Erythroblast (primary cell): ENCODE measurements at places on chromosomes 2 and 18.

DNA sequence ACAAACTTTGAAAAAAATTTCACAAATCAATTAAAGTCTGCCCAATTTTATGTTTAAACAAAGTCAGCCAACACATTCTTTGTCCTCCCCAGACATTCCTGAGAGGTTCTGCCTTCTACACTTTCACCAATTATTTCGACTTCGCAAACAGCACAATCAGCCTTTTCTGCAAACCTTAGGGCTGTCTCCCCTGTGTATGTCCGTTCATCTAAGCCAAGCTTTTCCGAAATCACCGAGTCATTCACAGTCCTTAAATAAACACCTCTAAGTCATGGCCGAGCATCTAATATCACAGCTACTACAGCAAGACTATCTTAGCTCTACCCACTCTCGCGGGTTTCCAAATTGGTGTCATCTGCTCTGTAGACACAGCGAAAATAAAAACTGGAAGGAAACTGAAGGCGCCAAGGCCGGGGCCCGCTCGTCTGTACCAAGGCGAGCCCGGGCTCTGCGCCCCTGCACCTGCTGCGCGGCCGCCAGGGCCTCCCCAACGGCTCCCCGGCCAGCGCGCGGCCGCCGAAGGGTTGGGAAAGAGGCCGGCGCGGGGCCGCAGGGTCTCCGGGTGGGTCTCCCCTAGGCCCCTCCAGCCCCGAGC, 730 bp downstream of the ODC1 start:
- peak; percentile 77 for DNase-seq

DNA sequence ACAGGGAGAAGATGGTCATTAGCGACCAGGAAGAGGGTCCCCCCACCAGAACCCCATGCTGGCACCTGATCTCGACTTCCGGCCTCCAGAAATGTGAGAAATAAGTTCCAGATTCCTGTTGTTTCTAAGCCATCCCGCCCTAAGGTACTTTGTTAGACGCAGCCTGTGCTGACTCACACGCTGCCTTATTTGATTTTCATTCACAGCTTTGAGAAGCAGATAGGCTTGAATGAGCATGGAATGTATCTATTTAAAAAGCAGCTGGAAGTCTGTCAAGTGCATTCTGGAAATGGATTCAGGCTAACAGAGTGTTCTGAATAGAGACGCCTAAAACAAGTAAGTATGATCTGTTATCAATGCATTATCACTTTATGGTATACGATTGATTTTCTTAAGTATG, 8.3 kb upstream of the IL1R2 start:
- no peak for DNase-seq

- peak; percentile 56 for DNase-seq
These were observed 106.0 kb upstream of the TAF1B start for GRCh38 chr2:9737053-9737875.

DNA sequence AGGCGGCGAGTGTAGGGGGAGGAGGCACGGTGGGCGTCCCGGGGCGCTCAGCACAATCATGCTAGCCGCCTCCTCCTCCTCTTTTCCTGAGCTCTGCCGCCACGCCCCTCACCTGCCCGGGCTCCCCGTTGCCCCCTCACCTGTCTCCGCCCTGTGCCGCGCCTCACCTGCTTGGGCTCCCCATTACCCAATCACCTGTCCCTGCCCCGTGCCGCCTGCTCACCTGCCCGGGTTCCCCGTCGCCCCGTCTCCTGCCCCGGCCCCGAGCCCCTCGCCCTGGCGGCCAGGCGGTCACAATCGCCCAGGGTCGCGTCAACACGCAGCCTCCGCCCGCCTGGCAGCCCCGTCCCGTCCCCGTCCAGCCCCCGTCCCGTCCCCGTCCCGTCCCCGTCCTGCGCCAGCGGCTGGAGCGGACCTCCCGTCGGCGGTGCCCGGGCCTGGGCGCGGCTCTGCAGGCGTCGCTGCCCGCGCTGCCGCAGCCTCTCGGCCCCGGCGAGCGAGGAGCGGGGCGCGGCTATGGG, at the start of gene DCDC2C:
Gene DCDC2C (plus strand): TSS at position 340 of the 521 bp plus-strand sequence. CDS start 177 bp downstream, at position 517.
- DNase-seq = no peak

- no peak for DNase-seq
These were observed 264.8 kb upstream of the FSIP2 start for GRCh38 chr2:185473838-185474237.

DNA sequence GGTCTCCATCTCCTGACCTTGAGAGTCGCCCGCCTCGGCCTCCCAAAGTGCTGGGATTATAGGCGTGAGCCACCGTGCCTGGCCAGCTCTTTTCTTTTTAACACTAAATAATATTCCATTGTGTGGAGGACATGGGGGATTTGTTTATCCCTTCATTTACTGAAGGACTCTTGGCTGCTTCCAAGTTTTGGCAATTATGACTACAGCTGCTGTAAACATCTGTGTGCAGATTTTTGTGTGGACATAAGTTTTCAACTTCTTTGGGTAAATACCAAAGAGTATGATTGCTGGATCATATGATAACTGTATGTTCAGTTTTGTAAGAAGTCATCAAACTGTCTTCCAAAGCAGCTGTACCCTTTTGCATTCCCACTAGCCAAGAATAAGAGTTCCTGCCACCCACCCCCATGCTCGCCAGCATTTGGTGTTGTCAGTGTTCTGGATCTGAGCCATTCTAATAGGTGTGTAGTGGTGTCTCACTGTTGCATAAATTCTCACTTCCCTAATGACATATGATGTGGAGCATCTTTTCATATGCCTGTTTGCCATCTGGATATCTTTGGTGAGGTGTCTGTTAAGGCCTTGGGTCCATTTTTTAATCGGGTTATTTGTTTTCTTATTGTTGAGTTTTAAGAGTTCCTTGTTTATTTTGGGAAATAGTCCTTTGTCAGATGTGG, 52.2 kb downstream of the TNFRSF11A start:
- DNase-seq = no peak

- DNase-seq = no peak
These were observed 81.2 kb downstream of the MYO5B start for GRCh38 chr18:50113726-50114125.

GRCh38 chr2:240946046-240946445, 39.9 kb downstream of the CROCC2 start:
- DNase-seq = no peak

GRCh38 chr18:67290421-67290820, 226.1 kb downstream of the DSEL start:
- no peak for DNase-seq

DNA sequence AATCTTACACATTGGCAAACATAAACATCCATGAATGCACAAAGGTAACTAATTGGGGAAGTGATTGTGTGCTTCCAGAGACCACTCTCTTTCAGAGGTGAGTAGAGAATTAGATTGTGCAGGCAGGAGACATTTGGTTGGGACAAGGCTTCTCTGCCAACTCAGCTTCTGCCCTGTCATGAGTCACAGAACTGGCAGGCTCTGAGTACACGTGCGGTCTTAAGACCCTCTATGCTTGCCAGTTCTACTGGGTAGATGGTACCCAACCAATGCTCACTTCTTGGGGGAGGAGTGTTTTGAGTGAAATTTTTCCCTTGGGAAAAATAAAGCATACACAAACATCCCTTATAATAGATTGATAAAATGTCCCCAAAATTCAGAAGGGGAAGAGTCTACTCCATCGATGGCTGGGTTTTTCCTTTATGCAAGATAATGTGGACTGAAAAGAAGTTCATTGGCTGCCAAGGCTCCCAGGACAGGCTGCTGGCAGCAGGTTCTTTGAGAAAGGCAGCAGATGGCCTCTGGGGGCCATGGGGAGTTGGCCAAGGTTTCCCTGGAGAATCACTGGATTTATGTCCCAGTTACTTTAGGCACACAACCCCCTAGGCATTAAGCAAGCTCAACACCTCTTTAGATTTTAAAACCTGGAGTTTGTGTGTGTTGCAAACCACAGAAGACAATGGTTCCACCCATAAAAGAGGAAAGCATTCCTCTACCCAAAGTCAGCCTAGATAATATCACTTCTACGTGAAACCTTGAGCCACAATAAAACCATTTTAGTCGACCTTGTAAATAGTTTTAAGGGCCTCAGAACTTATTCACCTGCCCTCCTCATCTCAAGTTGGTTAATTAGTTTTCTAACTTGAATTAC, 417.0 kb downstream of the TXNL1 start:
- DNase-seq = no peak

DNA sequence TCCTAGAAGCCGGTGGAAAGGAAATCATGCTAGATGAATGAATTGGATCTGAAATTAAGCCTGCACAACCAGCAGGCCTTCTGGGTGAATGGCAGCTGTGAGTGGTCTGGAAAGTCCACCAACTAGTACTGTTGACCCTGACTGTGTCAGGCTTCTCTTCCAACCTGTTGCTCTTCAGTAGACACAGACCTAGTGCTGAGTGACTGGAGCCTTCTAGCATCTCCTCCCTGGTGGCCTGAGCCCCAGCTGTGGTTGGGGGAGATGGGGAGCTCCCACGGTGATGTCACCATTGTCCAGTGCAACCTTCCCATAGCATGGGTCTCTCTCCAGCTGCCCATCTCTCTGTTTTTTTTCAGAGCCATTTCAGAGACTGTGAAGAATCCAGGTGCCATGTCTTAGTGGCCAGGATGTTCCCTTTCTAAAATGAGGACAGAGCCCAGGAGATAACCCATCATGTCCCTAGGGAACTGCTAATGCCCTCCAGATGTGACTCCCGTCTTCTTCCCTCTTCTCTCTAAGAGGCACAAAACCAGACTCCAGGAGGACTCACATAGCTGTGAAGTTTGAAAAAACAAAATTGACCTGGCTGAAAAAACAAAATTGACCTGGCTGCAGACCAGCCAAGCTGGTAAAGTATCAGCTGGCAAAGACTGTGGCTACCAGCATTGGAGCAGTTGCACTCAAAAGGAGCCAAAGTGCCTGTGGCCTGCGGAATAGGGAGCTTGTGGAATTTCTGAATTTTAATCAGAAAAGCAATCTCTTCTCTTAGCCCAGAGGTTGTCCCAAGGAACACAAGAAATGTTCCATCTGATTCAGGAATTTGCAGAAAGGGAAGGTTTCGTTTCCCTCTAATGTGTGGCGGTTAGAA, 67.4 kb upstream of the RPL31 start:
- no peak for DNase-seq
